ENCODE measurements at places on chromosomes 7 and 10.

- DNase-seq, result no peak
Observed at GRCh38 chr7:2075811-2076210, 156.9 kb downstream of the MAD1L1 start.

DNA sequence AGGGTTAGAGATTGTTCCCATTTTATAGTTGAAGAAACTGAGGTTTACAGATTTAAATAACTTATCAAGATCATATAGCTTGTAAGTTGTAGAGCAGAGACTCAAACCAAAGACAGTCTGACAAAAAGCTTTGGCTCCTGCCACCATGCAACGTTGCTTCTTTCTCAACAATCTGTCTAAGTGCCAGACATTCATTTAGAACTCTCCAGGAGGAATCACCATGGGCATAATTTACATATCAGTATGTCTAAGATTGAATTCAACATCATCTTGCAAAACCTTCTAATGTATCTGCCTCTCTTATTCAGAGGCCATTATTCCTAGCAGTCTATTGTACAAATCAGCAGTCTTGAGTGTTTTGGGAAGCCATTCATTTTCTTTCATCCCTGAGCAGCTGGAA, 163.5 kb upstream of the PLXDC2 start:
- DNase-seq, result no peak

DNA sequence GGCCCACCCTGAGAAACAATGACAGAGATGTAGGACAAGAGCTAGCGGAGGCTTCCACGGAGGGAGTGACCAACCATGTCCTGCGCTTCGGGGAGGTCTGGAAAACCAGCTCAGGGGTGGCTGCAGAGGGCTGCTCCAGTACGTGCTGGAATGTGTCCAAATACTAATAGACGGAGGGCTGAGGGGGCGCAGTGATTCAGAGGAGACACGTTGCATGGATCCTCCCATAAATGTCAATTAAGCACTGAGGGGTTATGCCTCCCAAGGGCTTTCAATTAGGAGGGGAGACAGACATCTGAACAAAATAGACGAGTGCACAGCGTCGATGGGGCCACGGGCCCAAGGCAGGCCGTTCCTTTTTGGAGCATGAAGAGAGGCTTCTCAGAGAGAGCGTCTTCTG, 51.0 kb upstream of the NPS start:
- no peak for DNase-seq

GRCh38 chr7:158366916-158367633, 220.5 kb downstream of the PTPRN2 start:
- no peak for DNase-seq

GRCh38 chr7:27478084-27478483, 184.6 kb downstream of the HIBADH start:
- DNase-seq, result no peak

DNA sequence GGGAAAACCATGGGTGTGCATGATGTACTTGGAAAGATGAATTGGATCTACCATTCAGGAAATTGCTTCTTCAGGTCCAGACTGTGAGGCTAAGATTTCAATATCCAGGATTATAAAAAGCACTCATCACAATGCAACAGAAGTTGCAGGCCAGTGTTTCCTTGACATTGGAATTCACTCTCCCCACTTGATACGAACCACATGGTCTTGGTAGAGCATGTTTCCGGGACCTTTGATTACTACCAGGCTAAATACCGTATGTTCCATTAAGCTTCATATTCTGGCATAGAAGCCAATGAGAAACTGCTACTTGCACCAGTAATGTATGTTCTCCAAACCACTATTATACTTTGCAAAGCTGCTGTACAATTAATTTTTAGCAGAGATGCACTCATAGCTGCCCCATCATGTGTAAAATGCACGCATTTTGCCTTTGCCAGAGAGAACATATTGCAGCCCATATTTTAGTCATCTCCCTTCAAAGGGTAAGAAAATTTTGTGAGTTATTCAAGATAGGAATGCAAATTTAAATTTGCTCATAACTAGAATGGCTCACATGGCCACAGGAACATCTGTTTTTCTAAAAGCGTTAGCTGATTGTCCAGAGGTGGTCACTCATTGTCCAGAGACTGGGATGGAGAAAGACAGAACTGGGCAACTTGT, 8.1 kb downstream of the FRMD4A start:
- no peak for DNase-seq

- DNase-seq, result no peak
Observed at GRCh38 chr10:94333051-94333450, 29.7 kb downstream of the NOC3L start.

DNA sequence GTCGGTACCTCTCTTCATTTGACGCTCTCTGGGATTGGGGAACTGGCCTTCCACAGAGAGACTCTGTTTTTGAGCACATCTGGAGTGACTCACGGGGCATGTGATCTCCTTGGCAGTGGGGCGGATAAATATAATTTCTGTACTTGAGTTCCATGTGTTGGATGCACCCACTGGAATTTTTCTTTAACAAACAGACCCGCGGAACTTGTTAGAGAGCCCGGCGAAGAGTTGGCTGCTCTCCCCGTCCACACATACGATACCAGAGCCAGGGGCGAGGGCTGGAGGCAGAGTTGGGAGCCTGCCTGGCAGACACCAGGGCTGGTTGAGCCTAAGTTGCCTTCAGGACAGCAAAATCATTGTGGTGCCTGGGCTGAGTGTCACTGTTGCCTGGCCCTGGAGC, at the start of gene FAM180A:
Gene FAM180A (minus strand): TSS at position 44 of the 400 bp plus-strand sequence. CDS start 233 bp downstream, outside the sequence.
- no peak for DNase-seq

- no peak for DNase-seq
Observed at GRCh38 chr7:48887500-48887899, 36.8 kb upstream of the CDC14C start.

DNA sequence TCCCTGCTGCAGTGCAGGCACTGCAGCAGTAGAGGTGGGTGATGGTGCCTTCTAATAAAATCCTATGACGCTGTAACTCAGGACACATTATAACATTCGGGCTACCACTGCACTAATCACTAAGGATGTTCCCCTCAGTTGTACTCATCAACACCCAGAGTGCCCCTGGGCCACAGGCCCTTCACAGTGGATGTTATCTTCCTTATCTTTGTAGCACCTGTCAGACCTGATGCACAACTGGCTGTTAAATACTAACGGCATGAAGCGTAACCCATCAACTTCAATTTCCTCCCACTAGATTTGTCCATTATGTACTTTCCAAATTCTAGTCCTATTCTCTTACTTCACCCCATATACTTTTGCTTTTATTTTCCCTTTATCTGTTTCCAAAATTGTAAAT, 66.3 kb downstream of the PARD3 start:
- DNase-seq, result no peak

DNA sequence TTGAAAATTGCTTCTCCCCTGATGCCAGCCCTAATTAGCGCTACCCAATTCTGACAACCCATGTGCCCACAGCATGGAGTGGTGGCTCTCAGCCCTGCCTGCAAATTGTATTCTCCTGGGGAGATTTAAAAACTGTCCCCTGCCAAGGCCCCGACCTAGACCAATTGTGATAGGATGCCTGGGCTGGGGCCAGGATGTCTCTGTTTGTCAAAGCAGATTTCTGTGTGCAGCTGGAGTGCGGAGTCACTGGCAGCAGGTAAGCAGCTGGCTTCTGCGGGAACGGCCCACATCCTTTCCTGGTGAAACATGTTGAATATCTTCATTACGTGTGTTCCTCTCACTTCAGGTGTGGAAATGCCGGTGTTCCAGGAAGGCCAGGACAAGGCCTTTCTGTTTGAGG, 238.6 kb downstream of the WDR37 start:
- no peak for DNase-seq

GRCh38 chr10:121633056-121633455, 34.8 kb upstream of the FGFR2 start:
- no peak for DNase-seq

DNA sequence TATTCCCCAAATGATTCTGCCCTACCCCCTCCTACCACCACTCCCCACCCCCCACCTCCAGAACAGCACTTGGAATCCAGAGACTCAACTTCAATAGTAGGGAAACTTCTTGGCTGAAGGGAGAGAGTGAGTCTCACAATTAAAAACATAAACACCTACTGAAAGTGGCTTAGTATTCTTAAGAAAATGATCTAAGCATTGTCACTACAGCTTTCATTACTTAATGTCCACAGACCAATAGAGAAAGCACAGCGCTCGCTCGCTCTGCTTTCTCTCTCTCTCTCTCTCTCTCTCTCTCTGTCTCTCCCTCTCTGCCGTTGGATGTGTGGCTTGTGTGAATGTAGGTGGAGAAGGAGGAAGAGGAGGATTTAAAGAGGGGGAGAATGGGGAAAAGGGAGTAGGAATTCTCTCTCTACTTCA, 1.5 kb upstream of the SEMA3A start:
- no peak for DNase-seq

GRCh38 chr10:86413046-86413728, 46.6 kb upstream of the GRID1 start:
- peak; percentile 72 for DNase-seq

DNA sequence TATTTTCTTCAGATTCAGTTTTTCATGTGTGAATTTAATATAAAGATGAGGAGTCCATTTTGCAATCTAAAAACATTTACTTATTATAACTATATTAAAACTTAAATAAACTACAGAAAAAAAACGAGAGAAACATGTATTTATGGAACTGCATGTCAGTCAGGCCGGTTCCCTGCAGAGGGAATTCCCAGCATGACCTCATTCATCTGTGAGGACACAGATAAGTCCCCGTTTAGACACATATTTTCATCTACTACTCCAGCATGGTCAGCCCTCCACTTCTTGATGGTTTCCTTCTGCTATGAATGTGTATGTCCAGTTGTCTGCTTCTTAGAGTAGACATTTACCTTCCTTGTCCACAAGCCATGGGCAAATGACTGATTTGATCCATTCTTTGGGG, 339.1 kb downstream of the SEMA3D start:
- no peak for DNase-seq

GRCh38 chr7:146090023-146090645, 26.5 kb upstream of the CNTNAP2 start:
- DNase-seq, result peak; percentile 63

DNA sequence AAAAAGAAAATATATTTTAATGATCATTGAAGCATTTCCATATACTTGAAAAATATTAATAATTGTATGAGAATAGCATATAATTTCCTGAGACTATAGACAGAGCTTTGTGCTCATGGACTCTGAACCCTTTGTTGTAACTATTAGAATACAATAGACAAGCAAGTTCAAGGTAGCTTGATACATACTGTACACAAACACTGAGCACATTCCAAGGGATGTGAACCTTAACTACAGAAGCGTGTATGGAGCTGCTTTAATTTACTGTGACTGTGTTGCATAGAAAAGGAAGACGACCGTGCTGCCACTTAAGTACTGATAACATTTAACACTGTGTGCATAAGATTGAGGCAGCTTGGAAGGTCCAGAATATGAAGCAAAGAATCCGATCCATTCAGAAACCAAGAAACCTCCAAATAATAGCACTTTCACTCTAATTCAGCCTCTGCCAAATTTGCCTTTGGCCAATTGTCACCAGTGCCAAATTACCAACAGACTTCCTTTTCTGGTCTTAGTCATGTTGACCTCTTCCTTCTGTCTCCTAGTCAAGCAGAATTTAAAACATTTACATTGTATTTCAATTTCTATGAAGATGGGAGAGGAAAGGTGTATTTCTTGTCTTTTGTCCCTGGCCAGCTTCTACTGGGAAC, 566.1 kb upstream of the GALNT17 start:
- no peak for DNase-seq

DNA sequence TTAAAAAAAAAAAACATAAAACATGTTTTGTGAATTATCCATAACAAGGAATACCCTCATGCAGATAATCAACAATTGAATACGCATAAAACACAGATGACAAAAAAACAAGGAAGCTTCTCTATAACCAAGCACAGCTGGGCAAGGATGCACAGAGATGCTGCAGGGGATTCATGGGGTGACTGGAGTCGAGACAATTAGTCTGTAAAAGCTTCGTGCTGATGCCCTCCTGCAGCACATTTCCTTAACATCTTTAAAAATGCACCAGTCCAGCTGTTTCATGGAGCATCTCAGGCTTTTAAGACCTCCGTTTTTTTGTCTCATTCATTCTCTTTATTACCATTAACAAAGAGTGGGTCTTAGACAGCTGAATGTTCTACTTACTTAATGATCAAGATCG, 794.0 kb upstream of the C7orf33 start:
- no peak for DNase-seq

GRCh38 chr10:112000466-112000865, 183.1 kb downstream of the GPAM start:
- DNase-seq, result no peak

DNA sequence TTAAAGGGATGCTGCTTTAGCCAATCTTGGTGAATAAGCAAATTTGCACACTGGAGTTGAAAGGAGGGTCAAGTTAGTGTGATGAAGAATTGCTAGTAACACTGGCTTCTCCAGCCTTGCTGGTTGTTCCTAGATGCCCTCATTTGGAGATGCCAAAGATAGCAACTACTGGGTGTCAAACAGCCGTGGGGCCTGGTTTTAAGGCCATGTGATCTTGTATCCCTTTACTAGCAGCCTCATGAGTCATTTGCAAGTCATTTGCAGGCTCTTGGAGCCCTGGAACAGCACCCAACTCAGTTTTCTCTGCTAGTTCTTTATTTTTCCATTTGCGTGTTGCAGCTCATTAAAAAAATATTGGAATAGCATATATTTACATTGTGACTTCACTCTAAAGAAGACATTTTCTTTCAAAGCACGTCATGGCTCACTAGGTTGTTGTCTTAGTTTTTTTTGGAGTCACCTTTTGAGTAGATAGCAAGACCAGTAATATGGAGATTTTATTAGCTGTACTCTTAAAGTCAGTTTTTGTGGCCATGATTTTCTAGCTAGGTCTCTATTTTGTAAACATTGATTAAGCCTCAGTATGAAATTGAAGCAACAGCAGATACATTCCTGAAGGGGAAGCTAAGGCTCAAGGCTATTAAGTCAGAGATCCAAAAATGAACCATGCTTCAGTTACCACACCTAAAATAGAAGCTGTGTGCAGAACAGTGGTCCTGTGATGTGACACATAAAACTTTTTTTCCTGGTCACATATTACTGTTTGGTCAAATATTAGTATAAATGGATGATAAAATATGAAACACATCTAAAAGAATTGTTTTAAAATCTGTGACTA, 1.3 kb downstream of the LSMEM1 start:
- DNase-seq, result no peak

DNA sequence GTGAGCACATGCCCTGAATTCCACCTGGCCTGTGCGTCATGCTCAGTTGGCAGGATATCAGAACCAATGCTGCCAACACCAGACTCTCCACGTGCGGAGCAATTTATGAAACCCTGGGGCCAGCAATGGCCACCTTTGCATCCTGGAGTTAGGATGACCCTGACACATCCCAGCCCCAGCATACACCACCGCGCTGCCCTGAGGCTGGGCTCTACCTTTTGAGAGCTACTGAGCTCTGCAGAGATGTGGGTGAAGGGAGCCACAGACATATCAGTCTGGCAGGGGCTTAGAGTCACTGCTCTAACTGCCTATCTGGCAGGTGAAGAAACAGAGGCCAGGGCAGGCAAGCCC, 41.9 kb downstream of the SYPL1 start:
- no peak for DNase-seq
